ENCODE measurements at places on chromosomes 16 and 17.

DNA sequence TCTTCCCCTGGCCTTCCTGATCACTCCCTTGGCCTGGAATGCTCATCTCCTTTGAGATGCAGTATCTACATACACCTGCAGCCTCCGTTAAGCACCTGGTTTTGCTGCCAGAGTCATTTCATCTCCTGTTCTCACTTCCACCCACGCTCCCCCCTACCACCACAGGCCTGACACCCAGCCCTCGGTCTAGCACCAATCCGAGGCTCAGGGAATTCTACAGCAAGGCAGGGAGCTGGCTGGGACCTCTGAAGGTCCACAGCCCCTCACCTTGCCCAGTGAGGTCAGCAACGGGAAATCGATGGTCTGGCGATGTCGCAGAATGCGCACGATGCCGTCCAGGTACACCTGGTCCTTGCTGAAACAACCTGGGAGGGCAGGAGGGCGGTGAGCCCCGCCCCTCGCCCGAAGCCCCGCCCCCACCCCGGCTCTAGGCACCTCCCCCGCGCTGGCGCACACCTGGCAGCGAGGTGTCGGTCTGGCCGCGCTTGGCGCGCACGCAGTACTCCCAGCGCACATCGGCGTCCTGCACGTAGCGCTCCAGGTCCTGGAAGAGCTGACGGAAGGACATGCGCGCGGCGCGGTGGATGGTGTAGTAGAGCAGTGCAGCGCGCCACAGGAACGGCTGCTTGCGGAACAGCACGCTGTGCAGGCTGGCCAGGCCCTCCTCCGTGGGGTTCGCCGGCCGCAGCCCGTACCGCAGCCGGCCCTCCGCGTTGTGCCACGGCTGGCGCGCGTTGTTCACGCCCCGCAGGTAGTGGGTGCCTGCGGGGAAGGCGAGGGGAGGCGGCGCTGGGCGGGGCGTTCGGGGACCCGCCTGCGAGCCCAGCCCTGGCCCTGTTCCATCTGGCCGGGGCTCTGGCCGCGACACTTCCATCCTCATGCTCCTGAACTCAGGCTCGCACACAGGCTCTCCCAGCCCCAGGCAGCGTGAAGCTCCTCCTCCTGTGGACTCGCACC, 5.7 kb downstream of the MATCAP1 start:
- no peak for DNase-seq

GRCh38 chr17:81453712-81454111, 58.5 kb downstream of the BAHCC1 start:
- DNase-seq, result no peak

DNA sequence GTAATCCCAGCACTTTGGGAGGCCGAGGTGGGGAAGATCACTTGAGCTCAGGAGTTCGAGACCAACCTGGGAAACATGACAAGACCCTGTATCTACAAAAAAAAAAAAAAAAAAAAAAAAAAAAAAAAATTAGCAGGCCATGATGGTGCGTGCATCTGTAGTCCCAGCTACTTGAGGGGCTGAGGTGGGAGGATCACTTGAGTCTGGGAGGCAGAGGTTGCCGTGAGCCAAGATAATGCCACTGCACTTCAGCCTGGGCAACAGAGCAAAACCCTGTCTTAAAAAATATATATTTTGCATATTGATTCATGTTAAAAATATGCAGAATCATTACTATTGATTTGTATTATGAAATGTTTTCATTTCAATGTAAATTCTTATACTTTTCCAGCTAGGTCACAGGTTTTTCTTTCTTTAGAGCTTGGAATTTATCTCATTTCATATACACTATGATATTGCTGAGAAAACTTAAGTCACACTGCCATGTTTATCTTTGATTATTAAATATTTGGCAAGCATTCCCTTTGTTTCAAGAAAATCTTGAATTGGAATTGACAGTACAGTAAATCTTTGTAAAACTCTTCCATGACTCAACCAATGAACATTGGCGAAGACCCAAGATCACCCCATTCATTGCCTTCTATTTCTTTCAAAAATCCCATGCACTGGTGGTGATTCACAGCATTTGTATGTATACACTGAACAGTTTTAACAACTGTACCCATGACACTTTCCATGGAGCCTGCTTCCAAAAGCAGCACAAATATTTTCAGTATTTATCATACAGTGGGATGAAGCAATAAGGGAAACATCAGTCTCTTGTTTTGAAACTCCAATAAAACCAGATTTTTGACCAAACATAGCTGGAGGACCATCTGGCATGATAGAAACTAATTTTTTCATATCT, 83.5 kb upstream of the TNRC6A start:
- peak; percentile 100 for DNase-seq

- no peak for DNase-seq
Measured at GRCh38 chr17:57652811-57653210, 92.3 kb downstream of the CCDC182 start.

GRCh38 chr16:67694611-67695010, 24.5 kb downstream of the GFOD2 start:
- DNase-seq, result no peak

DNA sequence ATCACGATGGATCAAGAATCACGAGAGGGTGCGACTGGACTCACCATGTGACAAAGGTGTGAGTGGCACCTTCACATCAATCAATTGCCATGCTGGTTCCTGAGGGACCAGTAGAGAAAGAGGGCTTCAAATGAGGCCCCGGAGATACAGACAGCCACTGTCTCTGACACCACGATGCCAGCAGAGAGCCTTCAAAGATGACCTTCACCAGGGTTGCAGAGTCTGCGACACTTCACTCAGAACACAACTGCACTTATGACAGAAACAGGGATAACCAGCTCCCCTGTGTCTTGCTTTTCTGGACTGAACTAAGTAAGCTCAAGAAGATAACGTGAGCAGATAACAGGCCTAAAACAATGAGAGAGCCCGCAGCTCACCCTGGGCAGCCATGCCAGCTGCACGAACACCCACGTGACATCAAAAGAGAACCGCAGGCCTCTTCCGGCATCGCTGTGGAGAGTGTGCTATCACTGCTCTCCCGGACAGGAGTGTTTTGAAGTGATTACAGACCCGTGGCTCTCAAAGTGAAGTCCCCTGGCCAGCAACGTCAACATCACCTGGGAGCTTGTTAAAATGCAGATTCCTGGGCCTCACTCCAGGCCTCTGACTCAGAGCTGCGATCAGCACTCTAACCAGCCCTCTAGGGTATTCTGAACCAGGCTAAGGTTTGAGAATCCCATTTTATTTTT, 36.4 kb downstream of the KLHDC4 start:
- DNase-seq, result no peak

DNA sequence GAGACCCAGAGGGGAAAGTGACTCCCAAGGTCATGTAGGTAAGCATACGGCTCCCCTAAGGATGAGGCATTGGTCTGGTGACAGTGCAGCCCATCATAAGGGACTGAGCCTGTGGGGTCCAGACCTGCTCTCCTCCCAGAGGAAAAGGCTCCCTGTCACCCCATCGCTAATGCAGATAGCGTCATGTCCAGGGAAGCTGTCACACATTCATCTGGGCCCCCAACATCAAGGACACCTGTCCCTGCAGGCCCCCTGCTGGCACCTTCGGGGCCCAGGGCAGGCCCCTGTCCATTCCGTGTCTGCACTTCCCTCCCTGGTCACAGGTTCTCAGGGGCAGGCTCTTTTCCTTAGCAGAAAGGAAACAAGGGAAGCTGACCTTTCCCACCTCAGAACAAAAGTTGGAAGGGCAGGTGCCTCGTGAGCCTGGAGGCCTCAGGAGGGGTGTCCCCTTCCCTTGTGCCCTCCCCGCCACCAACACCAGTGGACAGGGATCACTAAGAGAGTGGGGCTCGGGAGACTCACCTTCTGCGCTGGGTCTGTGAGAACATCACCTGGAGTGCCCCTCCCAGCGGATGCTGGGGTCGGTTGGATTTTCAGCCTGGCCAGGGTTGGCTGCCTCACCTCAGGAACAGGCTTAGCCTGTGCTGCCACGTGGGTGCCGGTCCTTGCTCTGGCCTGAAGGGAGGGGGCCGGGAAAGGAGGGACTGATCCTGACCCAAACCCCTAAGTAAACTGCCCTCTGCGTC, 17.3 kb upstream of the LASP1NB start:
- no peak for DNase-seq
